ENCODE measurements at places on chromosomes 6 and 20. TPM values are rescaled to one million over a fixed set of nuclear protein-coding genes. Genes with fewer than 3 reads are reported as not detected.

The OR12D3 gene
- total RNA-seq: not detected

The CD93 gene
- total RNA-seq: 0.36 TPM

The LY6G6F gene
- total RNA-seq: not detected

The HLA-DPB1 gene
- 20.9 TPM for total RNA-seq

The FOXA2 gene
- total RNA-seq: not detected

GRCh38 chr6:55184782-55185530 is 10.6 kb downstream of the HCRTR2 start:
- no peaks in the 10 kb centered on the region for H3K27me3 ChIP-seq
- H3K4me1 ChIP-seq: no peaks in the 10 kb centered on the region
- no peak for DNase-seq
- no peaks in the 10 kb centered on the region for H3K36me3 ChIP-seq
- H3K4me3 ChIP-seq: no peak overlapping the region

DNA sequence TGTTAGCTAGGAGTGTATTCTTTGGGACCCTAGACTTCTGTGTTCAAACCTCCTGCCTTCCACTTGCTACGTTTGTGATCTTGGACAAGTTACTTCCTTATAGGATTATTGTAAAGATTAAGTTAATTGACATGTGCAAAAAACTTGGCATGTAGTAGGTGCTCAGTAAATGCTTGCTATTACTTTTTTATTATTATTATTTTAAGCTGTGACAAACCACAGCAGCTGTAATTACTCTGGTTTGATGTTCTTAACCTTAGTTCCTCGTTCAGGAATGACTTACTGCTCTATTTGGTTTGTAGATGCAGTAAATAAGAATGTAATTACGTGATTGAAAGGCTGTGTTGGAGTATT is 3.2 kb downstream of the ARFGEF2 start:
- H3K27me3 ChIP-seq: no peaks in the 10 kb centered on the region
- no peak for DNase-seq
- peaks cover 59% of the 10 kb centered on the region for H3K4me1 ChIP-seq
- peaks cover 9% of the 10 kb centered on the region for H3K36me3 ChIP-seq
- no peak overlapping the region for H3K27ac ChIP-seq

DNA sequence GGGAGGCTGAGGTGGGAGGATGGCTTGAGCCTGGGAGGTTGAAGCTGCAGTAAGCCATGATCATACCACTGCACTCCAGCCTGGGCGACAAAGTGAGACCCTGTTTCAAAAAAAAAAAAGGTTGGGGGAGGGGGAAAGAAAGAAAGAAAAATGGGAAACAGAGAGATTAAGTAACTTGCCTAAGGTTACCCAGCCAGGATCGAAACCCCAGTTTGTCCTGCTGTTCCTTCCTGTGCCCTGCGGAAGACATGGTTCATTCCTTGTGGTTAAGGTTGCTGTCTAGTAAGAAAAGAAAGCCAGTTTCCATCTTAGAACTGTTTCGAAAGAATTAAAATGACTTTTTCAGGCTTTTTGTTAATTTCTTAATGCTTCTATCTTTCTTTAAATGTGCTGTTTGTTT is 29.8 kb downstream of the C6orf89 start:
- peaks cover 15% of the 10 kb centered on the region for H3K36me3 ChIP-seq
- H3K4me3 ChIP-seq: peak overlapping the region; percentile 78
- H3K27me3 ChIP-seq: no peaks in the 10 kb centered on the region
- DNase-seq: no peak

DNA sequence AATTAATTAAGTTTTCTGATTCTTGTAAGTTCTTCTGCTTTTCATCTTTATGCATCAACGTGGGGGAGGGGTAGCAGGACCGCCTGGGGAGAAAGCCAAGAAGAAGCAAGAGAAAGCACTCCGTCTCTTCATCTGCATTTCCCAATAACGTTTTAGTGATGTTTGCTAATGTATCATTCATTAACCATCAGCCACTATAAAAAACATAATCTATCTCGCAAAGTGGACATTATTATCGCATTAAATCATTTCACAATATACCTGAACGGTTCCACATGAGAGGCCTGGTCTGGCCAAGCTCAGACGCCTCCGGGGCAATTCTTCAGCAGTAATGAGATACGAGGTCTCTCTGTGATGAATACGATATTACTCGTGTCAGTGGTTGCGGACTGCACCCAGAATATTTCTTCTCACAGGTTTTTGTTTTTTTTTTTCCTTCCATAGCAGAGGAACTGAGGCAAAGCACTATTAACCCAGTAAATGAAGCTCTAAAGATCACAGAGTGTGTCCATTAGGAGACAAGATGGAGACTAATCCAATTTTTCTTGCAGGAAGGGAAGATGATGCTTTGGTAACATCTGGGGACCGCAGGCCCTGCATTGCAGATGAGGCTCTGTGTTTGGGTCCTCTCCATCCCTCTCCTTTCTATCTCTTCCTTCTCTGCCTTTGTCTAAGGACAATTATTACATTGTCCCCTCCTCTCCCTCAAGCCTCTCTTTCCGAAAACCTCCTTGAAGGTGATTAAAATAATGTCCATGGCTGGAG is 156.1 kb downstream of the SLC35B3 start:
- no peak for DNase-seq
- H3K4me1 ChIP-seq: no peaks in the 10 kb centered on the region
- H3K36me3 ChIP-seq: no peaks in the 10 kb centered on the region
- no peaks in the 10 kb centered on the region for H3K27me3 ChIP-seq

- H3K4me3 ChIP-seq: no peak overlapping the region
- no peaks in the 10 kb centered on the region for H3K36me3 ChIP-seq
- H3K27ac ChIP-seq: no peak overlapping the region
- DNase-seq: no peak
- peaks cover 17% of the 10 kb centered on the region for H3K27me3 ChIP-seq
These were observed 110.2 kb downstream of the SOBP start for GRCh38 chr6:107600121-107600520.

DNA sequence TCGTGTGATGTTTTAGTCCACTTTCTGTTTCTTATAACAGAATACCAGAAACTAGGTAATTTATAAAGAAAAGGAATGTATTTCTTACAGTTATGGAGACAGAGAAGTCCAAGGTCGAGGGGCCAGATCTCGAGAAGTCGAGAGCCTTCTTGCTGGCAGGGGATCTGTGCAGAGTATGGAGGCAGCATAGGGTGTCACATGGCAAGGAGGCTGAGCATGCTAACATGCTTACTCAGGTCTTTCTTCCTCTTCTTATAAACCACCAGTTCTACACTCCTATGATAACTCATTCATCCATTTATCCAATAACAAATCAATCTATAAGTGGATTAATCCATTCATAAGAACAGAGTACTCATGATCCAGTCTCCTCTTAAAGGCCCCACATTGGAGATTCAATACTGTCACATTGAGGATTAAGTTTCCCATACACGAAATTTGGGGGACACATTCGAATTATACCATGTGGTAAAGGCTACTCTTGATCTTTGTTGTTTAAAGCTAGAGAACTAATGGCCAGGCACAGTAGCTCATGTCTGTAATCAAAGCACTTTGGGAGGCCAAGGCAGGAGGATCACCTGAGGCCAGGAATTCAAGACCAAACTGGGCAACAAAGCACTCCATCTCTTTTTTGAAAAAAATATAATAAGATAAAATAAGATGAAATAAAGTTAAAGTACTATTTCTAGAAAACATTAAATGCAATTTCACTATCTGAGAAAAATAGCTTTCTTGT is 2.1 kb downstream of the GOPC start:
- peaks cover 11% of the 10 kb centered on the region for H3K36me3 ChIP-seq
- H3K4me1 ChIP-seq: peaks cover 56% of the 10 kb centered on the region
- no peaks in the 10 kb centered on the region for H3K27me3 ChIP-seq
- H3K4me3 ChIP-seq: peak overlapping the region; percentile 98
- H3K27ac ChIP-seq: no peak overlapping the region

GRCh38 chr6:56220078-56220477 is 27.3 kb downstream of the COL21A1 start:
- H3K27ac ChIP-seq: no peak overlapping the region
- no peak overlapping the region for H3K4me3 ChIP-seq
- no peaks in the 10 kb centered on the region for H3K36me3 ChIP-seq
- no peak for DNase-seq

- peak overlapping the region; percentile 46 for H3K27ac ChIP-seq
- peak overlapping the region; percentile 48 for H3K4me3 ChIP-seq
- H3K4me1 ChIP-seq: peaks cover 51% of the 10 kb centered on the region
- H3K27me3 ChIP-seq: no peaks in the 10 kb centered on the region
- peaks cover 17% of the 10 kb centered on the region for H3K36me3 ChIP-seq
These were observed 248.6 kb upstream of the SUPT3H start for GRCh38 chr6:45626087-45626891.

DNA sequence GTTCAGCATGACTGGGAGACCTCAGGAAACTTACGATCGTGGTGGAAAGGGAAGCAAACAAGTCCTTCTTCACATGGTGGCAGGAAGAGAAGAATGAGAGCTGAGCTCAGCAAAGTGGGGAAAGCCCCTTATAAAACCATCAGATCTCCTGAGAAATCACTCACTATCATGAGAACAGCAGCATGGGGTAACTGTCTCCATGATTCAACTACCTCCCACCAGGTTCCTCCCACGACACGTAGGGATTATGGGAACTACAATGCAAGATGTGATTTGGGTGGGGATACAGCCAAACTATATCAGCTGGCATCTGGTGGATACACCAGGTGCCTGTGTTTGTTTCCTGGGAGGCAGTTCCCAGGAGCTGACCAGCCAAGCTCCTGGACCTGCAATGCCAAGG is 4.9 kb downstream of the DDO start:
- DNase-seq: no peak
- no peaks in the 10 kb centered on the region for H3K36me3 ChIP-seq
- no peak overlapping the region for H3K4me3 ChIP-seq
- H3K4me1 ChIP-seq: no peaks in the 10 kb centered on the region

- H3K4me3 ChIP-seq: no peak overlapping the region
- no peaks in the 10 kb centered on the region for H3K36me3 ChIP-seq
- DNase-seq: no peak
- H3K27ac ChIP-seq: no peak overlapping the region
- H3K27me3 ChIP-seq: peaks cover 10% of the 10 kb centered on the region
- no peaks in the 10 kb centered on the region for H3K4me1 ChIP-seq
These were observed 7.9 kb upstream of the SLC22A16 start for GRCh38 chr6:110484321-110484720.

DNA sequence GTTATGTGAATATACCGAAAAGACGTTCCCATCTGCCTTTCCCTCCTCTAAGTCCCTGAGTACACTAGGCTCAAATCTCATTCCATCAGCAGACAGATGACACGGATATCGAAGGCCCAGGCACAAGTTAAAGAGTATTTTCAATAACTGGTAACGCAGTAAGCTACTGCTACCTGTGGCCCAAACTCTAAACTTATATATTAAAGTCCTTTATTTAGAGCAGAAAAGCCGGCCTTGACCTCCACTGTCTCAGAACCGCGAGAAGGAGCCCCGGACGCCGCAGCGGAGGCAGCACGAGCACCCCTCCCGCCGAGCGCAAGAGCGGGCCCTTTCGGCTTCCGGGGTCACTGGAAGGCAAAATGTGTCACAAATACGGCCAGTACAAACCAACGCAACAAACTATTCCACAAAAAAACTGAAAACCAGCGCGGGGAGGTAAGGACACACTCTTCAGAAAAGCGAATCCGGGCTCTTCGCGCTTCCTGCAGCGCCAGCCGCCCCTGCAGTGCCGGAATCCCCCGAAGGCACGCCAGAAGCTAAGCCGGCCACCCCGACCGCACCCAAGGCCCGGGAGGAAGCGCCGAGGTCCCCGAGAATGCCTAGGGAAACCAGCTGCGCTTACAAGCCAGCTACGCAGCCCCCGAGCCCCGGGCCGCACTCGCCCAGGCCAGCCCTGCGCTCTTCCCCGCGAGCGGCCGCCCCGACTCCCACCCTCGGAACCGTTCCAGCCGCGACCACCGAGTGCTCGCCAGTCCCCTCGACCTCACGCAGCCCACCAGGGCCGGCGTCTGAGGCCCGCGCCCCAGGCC is 681 bp downstream of the DIDO1 start:
- H3K36me3 ChIP-seq: peaks cover 4% of the 10 kb centered on the region
- H3K4me1 ChIP-seq: peaks cover 72% of the 10 kb centered on the region
- peak overlapping the region; percentile 97 for H3K4me3 ChIP-seq
- H3K27ac ChIP-seq: peak overlapping the region; percentile 96

- H3K27ac ChIP-seq: no peak overlapping the region
- no peaks in the 10 kb centered on the region for H3K27me3 ChIP-seq
- H3K4me3 ChIP-seq: no peak overlapping the region
- no peak for DNase-seq
- no peaks in the 10 kb centered on the region for H3K36me3 ChIP-seq
These were observed 173.1 kb upstream of the SSTR4 start for GRCh38 chr20:22861990-22862389.

DNA sequence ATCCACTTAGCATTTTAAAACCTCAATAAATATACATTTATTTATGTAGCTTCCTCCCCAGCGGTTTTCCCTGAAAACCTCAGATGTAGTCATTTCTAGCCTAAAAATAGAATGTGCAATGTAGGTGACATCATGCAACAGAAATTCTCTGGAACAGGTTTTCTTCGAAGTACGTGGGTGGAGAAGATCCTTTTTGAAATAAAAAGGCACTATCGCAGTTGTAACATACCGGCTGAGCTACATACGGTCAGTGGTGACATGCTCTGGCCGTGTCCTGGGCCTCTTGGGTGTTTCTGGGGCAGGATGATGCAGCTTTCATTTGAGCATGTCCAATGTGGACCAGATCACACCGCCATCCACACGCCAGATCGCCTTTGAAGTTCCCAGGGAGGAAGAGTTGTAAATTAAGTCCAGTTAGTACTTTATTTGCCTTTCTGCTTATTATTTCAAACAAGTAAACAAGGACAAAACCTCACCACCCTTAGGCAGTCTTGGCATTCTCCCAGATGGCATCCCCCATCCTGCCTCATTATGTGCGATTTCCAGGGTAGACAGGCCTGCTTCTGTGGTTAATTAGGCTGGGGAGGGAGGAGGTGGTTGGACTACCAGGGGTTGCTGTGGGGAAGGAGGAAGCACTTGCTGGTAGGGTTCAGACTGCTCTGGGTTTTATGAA is 109.5 kb upstream of the CLDN20 start:
- H3K27me3 ChIP-seq: no peaks in the 10 kb centered on the region
- H3K4me3 ChIP-seq: peak overlapping the region; percentile 25
- DNase-seq: peak; percentile 57
- peak overlapping the region; percentile 95 for H3K27ac ChIP-seq
- H3K4me1 ChIP-seq: peaks cover 94% of the 10 kb centered on the region

GRCh38 chr20:45044084-45044573 is 56.8 kb downstream of the KCNS1 start:
- peaks cover 10% of the 10 kb centered on the region for H3K36me3 ChIP-seq
- H3K27ac ChIP-seq: peak overlapping the region; percentile 93
- H3K4me1 ChIP-seq: peaks cover 75% of the 10 kb centered on the region
- no peak overlapping the region for H3K4me3 ChIP-seq

GRCh38 chr20:5442101-5442500 is 125.3 kb upstream of the PROKR2 start:
- peaks cover 44% of the 10 kb centered on the region for H3K27me3 ChIP-seq
- H3K36me3 ChIP-seq: no peaks in the 10 kb centered on the region
- H3K4me3 ChIP-seq: no peak overlapping the region
- no peak overlapping the region for H3K27ac ChIP-seq
- no peaks in the 10 kb centered on the region for H3K4me1 ChIP-seq
- DNase-seq: no peak

Data from activated T-cell treated with anti-CD3 and anti-CD28 coated beads, Interleukin-2, amount 50 U/mL, for 72 hours (primary cell).